ENCODE measurements at places on chromosomes 2 and 18.
A peak's percentile ranks its signal among the peaks of the same experiment; 100 is the strongest.

GRCh38 chr18:10320791-10321190 lies 133.6 kb upstream of the APCDD1 start:
- no peak for DNase-seq

- no peak for DNase-seq
Observed at GRCh38 chr2:234752966-234753365, 198.9 kb upstream of the SH3BP4 start.

GRCh38 chr2:105057005-105057404 lies 19.1 kb downstream of the MRPS9 start:
- DNase-seq: no peak

GRCh38 chr2:217757108-217757463 lies 245.7 kb downstream of the TNS1 start:
- DNase-seq: peak; percentile 44

DNA sequence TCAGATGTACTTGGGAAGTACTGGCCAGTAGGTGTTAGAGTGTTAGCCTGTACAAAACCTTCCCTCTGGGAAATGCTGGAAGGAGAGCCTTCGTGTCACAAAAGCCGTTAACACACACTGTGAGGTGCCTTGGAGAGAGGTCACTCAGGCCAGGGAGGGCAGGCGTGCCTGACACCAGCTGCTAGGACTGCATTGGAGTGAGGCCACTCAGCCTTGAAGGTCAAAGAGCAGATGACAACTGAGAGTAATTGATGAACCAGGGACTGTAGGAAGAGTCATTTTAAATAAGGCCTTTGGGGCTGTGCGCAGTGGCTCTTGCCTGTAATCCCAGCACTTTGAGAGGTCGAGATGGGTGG lies 45.4 kb downstream of the ASAP2 start:
- DNase-seq: no peak

- no peak for DNase-seq
Observed at GRCh38 chr2:73697606-73698005, 39.5 kb downstream of the TPRKB start.
